ENCODE measurements at places on chromosomes 1 and 21.
A peak's percentile ranks its signal among the peaks of the same experiment; 100 is the strongest.

DNA sequence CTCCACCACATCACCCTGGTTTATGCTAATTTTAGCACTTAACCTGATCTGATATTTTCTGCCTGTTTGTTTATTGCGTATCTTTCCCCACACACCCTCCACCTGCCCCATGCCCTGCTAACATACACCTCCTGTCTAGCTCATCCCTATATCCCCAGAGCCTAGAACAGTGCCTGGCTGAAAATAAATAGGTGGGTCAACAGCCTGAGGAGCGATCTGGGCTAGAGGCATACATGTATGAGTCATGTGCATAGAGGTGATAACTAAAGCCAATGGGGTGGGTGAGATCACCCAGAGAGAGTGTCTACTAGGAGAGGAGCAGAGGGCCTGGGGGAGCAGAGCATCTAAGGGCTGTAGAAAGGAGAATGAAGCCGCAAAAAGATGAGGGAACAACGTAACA is 2.7 kb downstream of the HTR1D start:
- DNase-seq, result no peak

GRCh38 chr1:119429687-119430086 is 14.7 kb downstream of the HSD3B2 start:
- no peak for DNase-seq

GRCh38 chr1:109214695-109215623 is 1.2 kb downstream of the SARS1 start:
- peak; percentile 26 for DNase-seq

DNA sequence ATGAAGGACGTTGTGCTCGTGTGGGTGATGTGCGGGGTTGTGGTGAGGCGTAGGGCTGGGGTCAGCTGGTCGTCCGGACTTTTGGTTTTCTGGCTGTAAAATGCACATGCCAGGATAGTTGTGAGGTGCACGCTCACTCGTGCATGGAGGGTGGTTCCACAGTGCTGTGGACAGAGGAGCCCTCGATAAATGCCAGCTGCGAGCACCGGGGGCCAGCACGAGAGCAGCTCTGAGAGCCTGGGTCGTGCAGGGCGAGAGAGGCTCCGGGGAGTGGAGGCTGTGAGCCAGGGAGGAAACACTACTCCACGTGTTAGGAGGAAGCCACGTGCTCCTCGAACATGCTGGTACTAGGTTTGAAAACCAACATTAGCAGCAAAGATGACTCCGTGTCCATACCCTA is 39.4 kb downstream of the COL18A1 start:
- no peak for DNase-seq

GRCh38 chr1:112386731-112387346 is 9.2 kb upstream of the CTTNBP2NL start:
- DNase-seq, result no peak

DNA sequence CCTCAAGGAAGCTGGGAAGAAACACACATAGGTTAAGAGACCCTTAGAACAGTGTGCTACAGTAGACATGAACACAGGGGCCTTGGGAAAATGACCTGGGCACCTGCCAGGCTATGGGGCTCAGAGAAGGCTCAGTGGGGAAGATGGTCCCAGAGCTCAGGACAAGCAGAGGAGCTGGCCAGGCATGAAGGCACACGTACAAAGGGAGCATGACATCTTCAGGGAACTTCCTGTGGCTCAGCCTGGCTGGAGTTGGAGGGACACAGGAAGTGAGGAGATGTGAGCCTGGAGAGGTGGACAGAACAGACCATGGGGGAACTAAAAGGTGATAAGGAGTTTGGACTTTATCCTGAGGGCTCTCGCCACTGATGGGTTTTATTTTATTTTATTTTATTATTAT is 3.8 kb upstream of the SLC50A1 start:
- no peak for DNase-seq

DNA sequence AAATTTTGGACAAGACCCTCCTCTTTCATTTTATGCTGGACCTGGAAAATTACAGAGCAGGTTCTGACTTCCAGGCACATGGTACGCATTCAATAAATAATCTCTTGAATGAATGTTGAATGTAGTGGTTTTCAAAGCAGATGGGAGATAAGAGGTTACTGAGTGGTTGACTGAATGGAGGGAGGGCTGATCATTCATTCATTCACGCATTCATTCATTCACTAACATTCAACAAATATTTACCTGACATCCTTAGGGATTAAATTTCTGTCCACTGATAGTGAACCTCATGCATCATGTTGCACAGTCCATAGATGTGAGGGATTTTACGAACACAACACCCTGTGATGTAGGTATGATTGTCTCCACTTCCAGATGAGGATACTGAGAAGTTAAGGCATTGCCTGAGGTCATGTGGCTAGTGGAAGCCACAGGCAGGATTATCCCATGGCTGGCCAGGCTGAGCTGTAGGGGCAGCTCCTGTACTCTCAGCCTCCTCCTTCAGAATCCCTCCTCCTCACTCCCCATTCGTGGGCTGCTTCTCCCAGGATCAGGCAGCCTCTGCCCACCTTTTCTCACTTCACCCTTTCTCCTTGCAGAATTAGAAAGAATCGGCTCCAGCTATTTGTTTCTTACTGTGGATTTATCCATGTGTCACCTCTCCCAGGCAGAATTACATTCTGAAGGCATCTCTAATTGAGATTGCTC is 48.4 kb upstream of the ATP5PO start:
- DNase-seq, result no peak

- no peak for DNase-seq
Observed at GRCh38 chr1:226632922-226633351, 84.4 kb downstream of the STUM start.

- no peak for DNase-seq
Observed at GRCh38 chr1:33867684-33868083, 3.8 kb downstream of the HMGB4 start.

GRCh38 chr1:201008666-201009360 is 14.7 kb downstream of the KIF21B start:
- no peak for DNase-seq

GRCh38 chr1:167821969-167822685 is 91.8 kb downstream of the ADCY10 start:
- DNase-seq, result no peak

- DNase-seq, result no peak
Observed at GRCh38 chr1:117359561-117360289, 7.5 kb upstream of the MAN1A2 start.

- no peak for DNase-seq
Observed at GRCh38 chr1:26814377-26814776, 12.1 kb upstream of the ZDHHC18 start.

DNA sequence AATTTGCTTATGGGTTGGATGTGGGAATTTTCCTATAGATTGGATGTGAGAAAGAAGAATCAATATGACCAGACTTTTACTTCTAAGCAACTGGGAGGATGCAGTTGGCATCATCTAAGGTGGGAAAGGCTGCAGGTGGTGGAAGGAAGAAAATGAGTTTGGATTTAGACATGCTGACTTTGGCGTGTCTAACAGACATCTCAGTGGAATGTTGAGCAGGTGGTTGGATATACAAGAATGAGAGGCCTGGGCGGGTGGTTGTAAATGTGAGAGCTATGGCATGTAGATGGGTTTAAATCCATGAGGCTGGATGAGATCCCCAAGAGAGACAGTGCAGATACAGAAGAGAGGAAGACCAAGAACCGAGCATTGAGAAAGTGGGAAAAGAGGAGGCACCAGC is 10.5 kb downstream of the ADORA1 start:
- no peak for DNase-seq

DNA sequence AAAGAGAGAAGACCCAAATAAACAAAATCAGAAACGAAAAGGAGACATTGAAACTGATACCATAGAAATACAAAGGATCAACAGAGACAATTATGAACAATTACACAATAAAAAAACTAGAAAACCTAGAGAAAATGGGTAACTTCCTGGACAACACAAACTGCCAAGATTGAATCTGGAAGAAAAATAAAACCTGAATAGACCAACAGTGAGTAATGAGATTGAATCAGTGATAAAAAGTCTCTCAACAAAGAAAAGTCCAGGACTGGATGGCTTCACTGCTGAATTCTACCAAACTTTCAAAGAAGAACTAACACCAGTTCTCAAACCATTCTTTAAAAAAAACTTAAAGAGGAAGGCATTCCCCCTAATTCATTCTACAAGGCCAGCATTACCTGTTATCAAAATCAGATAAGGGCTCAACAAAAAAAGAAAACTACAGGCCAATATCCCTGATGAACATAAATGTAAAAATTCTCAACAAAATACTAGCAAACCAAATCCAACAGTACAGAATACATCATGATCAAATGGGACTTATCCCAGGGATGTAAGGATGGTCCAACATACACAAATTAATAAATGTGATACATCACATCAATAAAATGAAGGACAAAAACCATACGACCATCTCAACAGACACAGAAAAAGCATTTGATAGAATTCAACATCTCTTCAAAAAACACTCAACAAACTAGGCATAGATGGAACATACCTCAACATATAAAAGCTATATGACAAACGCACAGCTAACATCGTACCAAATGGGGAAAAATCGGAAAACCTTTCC is 119.9 kb downstream of the ACBD6 start:
- DNase-seq, result no peak

DNA sequence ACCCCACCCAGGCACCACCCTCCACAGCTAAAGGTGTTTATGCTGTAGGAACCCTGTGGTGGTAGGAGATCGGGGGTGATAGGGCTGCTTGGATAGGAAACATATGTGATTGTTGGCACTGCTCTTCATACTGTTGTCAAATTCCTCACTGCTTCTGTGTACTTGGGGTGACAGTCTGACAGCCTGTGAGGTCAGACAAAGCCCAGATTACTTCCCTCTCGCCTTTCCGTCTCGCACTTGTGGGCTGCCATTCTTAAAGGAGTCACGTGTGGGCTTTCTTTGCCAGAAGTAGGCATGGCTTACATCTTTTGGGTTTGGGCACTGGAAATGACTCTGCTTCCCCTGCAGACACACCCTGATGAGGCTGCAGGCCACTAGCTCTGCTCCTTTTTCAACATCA is 363.8 kb downstream of the DISC1 start:
- DNase-seq, result no peak

GRCh38 chr1:31327381-31327780 is 30.5 kb downstream of the ZCCHC17 start:
- no peak for DNase-seq

DNA sequence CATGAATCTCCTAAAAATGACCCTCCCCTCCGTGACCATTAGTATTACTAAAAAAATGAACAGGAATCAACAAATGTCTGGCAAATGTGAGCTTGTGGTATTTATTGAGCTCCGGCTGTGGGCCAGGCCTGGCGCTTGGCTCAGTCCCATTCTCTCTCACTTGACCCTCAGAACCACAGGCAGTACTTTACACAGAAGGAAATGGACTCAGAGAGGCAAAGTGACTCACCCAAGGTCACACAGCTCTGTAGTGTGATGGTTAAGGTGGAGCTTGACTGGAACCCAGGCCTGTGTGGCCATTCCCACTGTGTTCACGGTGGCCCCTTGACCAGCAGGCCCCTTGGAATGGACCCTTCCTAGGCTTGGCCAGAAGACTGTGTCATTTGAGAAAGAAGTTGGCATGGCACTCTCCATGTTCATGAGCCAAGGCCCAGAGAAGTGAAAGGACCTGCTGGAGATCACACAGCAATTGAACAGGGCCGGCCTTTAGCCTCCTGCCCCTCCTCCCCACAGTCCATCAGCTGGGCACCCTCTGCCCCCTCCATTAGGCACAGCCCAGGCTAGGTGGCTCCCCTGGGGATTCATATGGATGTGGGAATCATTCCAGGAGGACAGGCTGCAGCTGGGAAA is 32.1 kb downstream of the FAM151A start:
- DNase-seq, result no peak

DNA sequence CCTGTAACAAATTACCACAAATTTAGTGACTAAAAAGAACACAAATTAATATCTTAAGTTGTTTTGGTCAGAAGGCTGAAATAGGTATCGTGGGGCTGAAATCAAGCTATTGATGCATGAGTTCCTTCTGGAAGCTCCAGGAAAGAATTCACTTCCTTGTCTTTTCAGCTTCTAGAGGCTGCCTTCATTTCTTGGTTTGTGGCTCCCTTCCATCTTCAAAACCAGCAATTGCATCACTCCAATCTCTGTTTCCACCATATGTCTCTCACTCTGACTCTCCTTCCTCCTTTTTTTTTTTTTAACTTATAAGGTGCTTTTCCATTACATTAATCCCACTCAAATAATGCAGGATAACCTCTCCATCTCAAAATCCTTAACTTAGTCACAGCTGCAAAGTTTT is 78.4 kb downstream of the OLFM3 start:
- DNase-seq, result no peak

- DNase-seq, result no peak
Observed at GRCh38 chr1:31199236-31199790, 40.4 kb downstream of the NKAIN1 start.

GRCh38 chr1:170063109-170063826 is 11.2 kb downstream of the KIFAP3 start:
- no peak for DNase-seq

GRCh38 chr1:192395211-192395610 is 78.4 kb downstream of the RGS21 start:
- DNase-seq, result no peak

GRCh38 chr21:29949991-29950390 is 10.2 kb upstream of the GRIK1 start:
- DNase-seq, result no peak

DNA sequence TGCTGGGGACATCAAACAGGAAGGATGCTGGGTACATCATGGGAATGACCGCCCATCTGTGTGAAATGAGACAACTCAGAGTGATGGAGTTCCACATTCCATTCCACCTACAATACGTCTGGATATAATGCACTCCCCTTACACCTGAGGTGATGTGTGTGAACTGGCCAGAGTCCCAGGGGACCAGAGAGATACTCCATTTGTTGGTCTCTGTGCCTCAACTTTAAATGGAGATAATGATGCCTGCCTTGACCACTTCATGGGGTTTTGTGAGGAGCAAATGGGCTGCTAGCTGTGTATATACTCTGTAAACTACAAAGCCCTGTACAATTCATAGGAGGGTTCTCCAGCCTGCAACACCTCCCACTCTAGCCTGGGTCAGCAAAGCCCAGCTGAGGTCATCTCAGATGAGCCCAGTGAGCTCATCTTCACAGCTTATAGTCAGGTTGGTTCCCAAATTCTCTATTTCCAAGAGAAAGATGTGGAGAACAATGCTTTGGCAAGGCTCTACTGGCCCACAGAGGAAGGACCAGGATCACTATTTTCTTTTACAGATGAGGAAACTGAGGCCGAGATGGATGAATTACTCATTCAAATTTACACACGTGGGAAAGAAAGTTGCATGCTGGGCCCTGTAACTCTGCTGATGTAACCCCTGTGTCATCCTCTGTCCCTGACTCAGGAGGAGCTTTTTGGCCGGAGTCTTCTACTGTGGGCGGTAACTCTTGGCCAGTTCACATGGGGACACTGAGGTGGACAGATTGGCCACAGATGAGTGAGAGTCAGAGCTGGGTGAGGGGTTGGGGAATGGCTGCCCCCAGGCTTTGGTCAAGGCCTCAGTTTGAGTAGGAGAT is 105.6 kb upstream of the GCLM start:
- no peak for DNase-seq
